Fibroblast of lung (primary cell): ENCODE measurements at places on chromosomes 16 and 17. TPM values are rescaled to one million over a fixed set of nuclear protein-coding genes. Genes with fewer than 3 reads are reported as not detected.

GRCh38 chr16:2749936-2750335 lies 2.5 kb upstream of the SRRM2 start:
- no peak overlapping the region for H3K27ac ChIP-seq
- no peak for DNase-seq
- no peak overlapping the region for H3K4me3 ChIP-seq
- H3K4me1 ChIP-seq: no peaks in the 10 kb centered on the region
- no peaks in the 10 kb centered on the region for H3K36me3 ChIP-seq

GRCh38 chr16:49019081-49019633 lies 262.5 kb downstream of the CBLN1 start:
- DNase-seq: peak; percentile 55
- no peak overlapping the region for H3K4me3 ChIP-seq
- no peaks in the 10 kb centered on the region for H3K4me1 ChIP-seq

DNA sequence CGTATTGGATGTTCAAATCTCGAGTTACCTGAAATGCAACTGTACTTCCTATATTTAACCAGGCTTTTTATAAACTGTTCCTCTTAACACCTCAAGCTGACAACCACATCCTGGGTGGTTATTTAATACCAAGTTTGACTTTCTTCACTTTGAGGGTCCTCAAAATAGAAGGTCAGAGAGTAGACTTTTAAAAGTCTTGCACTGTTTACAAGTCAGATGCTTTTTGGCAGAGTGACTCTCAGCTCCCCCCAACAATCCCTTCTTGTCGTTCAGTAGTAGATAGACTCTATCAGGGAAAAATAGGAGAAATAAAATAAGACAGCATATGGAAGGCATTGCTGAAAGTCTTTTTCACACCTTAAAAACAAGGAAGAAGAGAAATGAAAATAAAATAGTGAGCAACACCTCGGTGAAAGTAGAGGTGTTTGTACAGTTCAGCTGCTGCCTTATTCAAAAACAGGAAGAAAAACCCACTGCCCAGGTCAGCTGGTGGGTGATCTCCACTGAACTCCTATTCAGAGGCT lies 650.4 kb downstream of the WWOX start:
- H3K4me1 ChIP-seq: no peaks in the 10 kb centered on the region
- H3K4me3 ChIP-seq: no peak overlapping the region
- H3K27me3 ChIP-seq: no peaks in the 10 kb centered on the region
- DNase-seq: no peak
- no peak overlapping the region for H3K27ac ChIP-seq

DNA sequence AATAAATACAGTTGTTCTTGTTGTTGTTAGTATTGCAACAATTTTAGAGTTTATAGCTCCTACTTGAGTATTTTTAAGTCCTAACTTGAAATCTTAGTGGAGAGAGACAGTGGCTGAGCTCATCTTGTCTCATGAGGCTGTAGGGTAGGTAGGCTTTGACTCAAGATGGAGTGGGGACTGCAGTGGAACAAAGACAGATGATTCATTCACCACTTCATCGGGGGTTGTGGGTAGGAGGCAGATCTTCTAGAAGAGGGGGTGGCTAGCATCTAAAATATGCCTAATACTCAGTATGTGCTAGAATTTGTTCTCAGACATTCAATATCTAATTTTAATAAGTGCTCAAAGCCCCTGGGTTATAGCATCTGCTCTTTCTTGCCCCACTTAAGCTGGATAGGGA lies 13.1 kb upstream of the MMD start:
- H3K27ac ChIP-seq: no peak overlapping the region
- no peak overlapping the region for H3K4me3 ChIP-seq
- H3K4me1 ChIP-seq: peaks cover 21% of the 10 kb centered on the region
- no peaks in the 10 kb centered on the region for H3K36me3 ChIP-seq

GRCh38 chr16:87138316-87138715 lies 178.9 kb downstream of the C16orf95 start:
- no peak for DNase-seq
- no peaks in the 10 kb centered on the region for H3K36me3 ChIP-seq
- H3K27me3 ChIP-seq: no peaks in the 10 kb centered on the region
- H3K27ac ChIP-seq: no peak overlapping the region
- H3K4me1 ChIP-seq: no peaks in the 10 kb centered on the region
- H3K4me3 ChIP-seq: no peak overlapping the region

DNA sequence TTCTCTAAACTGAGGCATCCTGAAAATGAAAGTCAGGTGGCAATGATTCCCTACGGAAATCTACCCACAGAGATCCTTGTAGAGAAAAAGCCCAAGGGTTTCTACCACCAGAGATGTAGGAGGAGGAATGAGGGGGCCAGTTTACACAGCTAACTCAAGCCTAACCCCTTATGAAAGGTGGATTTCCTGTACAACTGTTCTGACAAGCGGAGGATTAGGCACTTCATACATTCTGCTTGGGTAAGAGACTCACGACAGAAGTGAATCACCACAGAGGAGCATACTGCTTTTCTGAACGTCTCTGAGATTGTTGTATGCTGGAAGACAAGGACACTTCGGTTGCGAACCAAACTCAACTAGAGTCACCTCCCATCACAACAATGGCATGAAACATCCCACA lies 72.7 kb downstream of the SMG6 start:
- H3K4me1 ChIP-seq: peaks cover 50% of the 10 kb centered on the region
- peak; percentile 71 for DNase-seq
- H3K4me3 ChIP-seq: no peak overlapping the region

AOC3 gene
- total RNA-seq: 0.17 and 0.26 TPM in 2 replicates

MYADML2 gene
- not detected in 2 replicates for total RNA-seq
